Placental pericyte (primary cell): ENCODE measurements at places on chromosomes 12 and 14. TPM values are rescaled to one million over a fixed set of nuclear protein-coding genes. Genes with fewer than 3 reads are reported as not detected.

The NRL gene
- 0.72 and 1.3 TPM in 2 replicates for total RNA-seq

The PRB2 gene
- not detected in 2 replicates for total RNA-seq

The CCDC175 gene
- total RNA-seq, result not detected in 2 replicates

The EPYC gene
- total RNA-seq, result not detected in 2 replicates

The TAS2R7 gene
- not detected in 2 replicates for total RNA-seq

The AMN gene
- total RNA-seq, result 0.22 TPM in 1 of 2 replicates, not detected in the other

The JPH4 gene
- total RNA-seq, result not detected in 2 replicates

The SERPINA12 gene
- total RNA-seq, result not detected in 2 replicates

The VDR gene
- 23.9 and 57.3 TPM in 2 replicates for total RNA-seq

The GARIN6 gene
- total RNA-seq, result not detected in 2 replicates

The C12orf50 gene
- total RNA-seq, result not detected in 2 replicates

The BDKRB2 gene
- total RNA-seq, result 56.5 and 85.5 TPM in 2 replicates

The ADGRD1 gene
- 3.5 TPM in 1 of 2 replicates, not detected in the other for total RNA-seq

The PRICKLE1 gene
- total RNA-seq, result 1.8 and 2.3 TPM in 2 replicates

The ESPL1 gene
- total RNA-seq, result 0.66 and 19.0 TPM in 2 replicates

The CCNB1IP1 gene
- 36.2 and 44.9 TPM in 2 replicates for total RNA-seq

The PYM1 gene
- total RNA-seq, result 27.9 and 33.9 TPM in 2 replicates

The PRR4 gene
- 1.5 and 2.0 TPM in 2 replicates for total RNA-seq

The IFNG-AS1 gene
- not detected in 2 replicates for total RNA-seq

The PAX9 gene
- not detected in 2 replicates for total RNA-seq

The SLC39A2 gene
- 0.14 TPM in 1 of 2 replicates, not detected in the other for total RNA-seq

The MANSC4 gene
- total RNA-seq, result not detected in 2 replicates
